ENCODE measurements at places on chromosomes 7 and 10.

- DNase-seq: no peak
Measured at GRCh38 chr10:121351540-121351939, 246.7 kb downstream of the FGFR2 start.

DNA sequence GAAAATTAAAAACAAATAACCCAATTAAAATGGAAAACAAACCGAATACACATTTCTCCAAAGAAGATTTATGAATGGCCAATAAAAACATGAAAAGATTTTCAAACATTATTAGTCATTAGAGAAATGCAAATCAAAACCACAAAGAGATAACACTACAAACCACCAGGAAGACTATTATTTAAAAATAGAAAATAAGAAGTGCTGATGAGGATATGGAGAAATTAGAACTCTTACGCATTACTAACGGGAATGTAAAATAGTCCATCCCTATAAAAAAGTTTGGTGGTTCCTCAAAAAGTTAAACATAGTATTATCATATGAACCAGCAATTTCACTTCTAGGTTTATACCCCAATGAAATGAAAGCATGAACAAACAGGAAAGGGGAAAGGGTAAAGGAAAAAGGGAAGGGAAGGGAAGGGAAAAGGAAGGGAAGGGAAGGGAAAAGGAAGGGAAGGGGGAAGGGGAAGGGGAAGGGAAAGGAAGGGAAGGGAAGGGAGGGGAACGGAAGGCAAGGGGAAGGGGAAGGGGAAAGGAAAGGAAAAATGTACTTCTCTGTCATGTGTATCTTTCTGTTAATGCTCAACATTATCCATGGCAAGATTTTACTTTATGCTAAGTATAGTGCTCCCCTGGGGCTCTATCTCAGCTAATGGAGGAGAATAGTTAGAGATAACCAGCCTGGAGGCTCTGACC, 125.3 kb upstream of the RSU1 start:
- no peak for DNase-seq

DNA sequence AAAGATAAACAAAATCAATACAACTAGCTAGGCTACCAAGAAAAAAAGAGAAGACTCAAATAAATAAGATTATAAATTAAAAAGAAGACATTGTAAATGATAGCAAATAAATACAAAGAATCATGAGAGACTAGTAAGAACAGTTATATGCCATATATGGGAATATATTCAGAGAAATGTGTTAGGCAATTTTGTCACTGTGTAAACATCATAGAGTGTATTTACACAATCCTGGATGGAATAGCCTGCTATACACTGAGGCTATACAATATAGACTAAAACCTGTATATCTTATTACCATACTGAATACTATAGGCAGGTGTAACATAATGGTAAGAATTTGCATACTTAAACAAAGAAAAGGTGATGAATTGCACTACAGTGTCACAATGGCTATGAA, 717.4 kb downstream of the PARD3 start:
- no peak for DNase-seq

DNA sequence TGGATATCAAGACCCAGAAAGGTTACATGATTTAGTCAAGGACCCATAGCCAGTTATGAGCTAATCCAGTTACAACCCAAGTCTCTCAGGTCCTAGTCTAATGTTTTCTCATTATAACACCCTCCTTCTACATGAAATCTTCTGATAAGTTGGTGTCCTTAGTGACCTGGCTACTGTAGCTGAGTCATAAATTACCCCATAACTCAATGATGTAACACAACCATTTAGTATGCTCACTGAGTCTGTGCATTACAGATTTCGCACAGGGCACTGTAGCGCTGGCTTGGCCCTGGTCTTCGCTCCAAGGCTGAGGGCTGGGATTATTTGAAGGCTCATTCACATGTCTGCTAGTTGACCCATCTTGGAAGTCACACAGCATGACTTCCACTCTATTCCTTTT, 36.0 kb upstream of the GLCCI1 start:
- DNase-seq: no peak

DNA sequence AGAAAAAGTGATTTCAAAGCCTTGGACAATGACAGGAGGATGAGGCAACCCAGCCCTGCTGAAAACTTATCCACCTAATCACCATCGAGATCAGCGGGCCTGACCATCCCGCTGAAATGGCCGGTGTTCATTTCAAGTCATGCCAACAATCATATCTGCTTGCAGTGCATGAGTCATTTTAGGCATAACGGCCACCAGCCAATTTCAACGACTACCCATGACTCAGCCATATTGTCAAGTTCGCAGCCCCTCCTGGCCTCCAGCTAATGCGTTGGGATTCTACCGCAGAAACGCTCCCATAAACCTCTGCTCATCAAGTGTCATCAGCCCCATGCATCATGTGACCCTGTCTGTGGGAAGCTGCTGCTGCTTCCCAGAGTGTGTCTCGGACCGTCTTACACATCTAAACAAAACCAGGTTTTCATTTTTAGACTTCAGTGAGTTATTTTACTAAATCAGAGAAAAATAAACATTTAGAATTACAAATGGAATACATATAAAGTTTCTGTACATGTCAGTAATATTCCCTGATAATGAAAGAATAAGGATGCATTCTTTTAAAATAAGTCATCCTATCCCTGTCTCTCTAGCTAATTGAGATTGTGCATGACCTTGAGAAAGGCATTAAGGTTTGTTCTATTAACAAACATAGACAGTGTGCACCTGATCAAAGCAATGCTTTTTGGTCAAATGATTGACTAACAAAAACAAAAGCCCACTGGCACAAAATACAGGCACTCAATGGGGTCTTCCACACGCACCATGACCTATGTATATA, 188.9 kb downstream of the ADAM12 start:
- no peak for DNase-seq

Measured in NAMALWA (cell line).